ENCODE measurements at places on chromosomes 3 and 15. TPM values are rescaled to one million over a fixed set of nuclear protein-coding genes. Genes with fewer than 3 reads are reported as not detected.

DNA sequence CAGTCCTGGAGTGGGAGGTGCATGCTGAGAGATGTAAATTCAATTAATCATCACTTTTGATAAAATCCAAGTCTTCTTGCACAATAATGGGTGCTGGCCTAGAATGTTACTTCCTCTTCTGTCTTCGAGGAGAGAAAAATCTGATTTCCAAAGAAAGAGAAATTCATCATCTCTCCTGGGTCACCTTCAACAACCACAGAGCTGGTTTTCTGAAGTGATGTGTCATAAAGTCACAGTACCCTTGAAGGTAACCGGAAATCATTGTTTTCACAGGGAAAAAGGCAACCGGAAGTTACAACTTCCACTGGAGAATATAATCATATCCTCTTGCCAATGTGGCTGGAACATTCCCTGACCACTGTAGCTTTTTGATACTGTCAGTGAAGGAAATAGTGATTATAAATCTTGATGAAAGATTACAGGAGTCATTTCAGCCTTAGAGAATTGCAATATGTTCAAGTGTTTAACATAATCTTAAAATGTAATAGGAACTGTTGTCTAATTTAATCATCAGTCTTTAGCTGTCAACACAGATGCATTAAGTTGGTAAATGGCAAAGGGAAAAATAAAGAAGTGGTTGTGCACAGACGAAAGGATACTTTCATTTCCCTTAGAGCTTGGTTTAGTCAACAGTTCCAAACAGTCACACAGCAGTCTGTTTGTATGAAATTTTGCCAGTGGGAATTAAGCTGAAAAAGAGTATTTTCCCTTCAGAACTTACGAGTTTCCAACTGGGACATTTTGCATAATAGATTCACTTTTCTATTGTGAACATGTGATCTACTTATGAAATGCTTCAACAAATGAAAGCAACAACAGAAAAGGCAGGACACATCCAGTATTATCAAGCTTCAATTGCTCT is 106.5 kb upstream of the SLC4A7 start:
- DNase-seq, result no peak

Gene HIGD2B
- total RNA-seq, result not detected

Gene STRIT1
- total RNA-seq, result not detected

Gene WDR6
- total RNA-seq, result 109 TPM

Gene SAMMSON
- not detected for total RNA-seq

Gene FAH
- total RNA-seq, result 27.3 TPM

Gene PLSCR2
- not detected for total RNA-seq

Measured in vagina (tissue), 2 donors.